Spleen (tissue), 13 donors: ENCODE measurements at places on chromosomes 3 and 15. TPM values are rescaled to one million over a fixed set of nuclear protein-coding genes. Genes with fewer than 3 reads are reported as not detected.
A peak's percentile ranks its signal among the peaks of the same experiment; 100 is the strongest.

GOLGA6L9 gene
- total RNA-seq, result 4.3 TPM

GRCh38 chr15:51310064-51310463 lies 28.3 kb downstream of the CYP19A1 start:
- DNase-seq, result no peak
- no peaks in the 10 kb centered on the region for H3K36me3 ChIP-seq
- peaks cover 26% of the 10 kb centered on the region for H3K4me1 ChIP-seq
- peaks cover 4% of the 10 kb centered on the region for H3K27me3 ChIP-seq
- H3K4me3 ChIP-seq, result no peak overlapping the region

ADAMTS17 gene
- total RNA-seq, result 8.5 TPM

GRCh38 chr15:101045236-101045646 lies 126.1 kb downstream of the LRRK1 start:
- H3K27me3 ChIP-seq, result no peaks in the 10 kb centered on the region
- no peak overlapping the region for H3K4me3 ChIP-seq
- DNase-seq, result peak; percentile 42
- H3K36me3 ChIP-seq, result peaks cover 46% of the 10 kb centered on the region

ITGA11 gene
- total RNA-seq, result 9.4 TPM

NTRK3 gene
- 3.0 TPM for total RNA-seq

- H3K27ac ChIP-seq, result no peak overlapping the region
- no peaks in the 10 kb centered on the region for H3K36me3 ChIP-seq
- H3K4me1 ChIP-seq, result no peaks in the 10 kb centered on the region
- no peak for DNase-seq
These were observed 86.8 kb downstream of the FSIP1 start for GRCh38 chr15:39695793-39696192.

ZIC1 gene
- not detected for total RNA-seq

PLD1 gene
- 74.3 TPM for total RNA-seq

GRCh38 chr3:179391906-179392305 lies 44.4 kb downstream of the MFN1 start:
- peaks cover 6% of the 10 kb centered on the region for H3K4me1 ChIP-seq
- peaks cover 45% of the 10 kb centered on the region for H3K36me3 ChIP-seq
- H3K27me3 ChIP-seq, result no peaks in the 10 kb centered on the region
- H3K27ac ChIP-seq, result no peak overlapping the region
- H3K4me3 ChIP-seq, result no peak overlapping the region
- no peak for DNase-seq

DNA sequence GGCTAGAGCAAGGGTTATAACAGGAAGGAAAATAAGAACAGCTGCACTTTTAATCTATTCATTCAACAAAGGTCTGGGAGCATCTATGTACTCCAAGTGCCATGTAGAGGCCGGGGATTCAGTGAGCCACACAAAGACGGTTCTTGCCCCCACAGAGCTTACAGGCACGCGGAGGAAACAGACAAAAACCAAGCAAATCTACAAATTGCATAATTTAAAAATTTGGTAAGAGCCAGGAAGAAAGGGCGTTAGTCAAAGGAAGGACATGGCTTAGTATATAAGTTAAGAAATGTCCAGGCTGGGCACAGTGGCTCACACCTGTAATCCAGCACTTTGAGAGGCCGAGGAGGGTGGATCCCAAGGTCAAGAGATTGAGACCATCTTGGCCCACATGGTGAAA lies 10.4 kb upstream of the GREM1 start:
- no peak overlapping the region for H3K27ac ChIP-seq
- H3K4me1 ChIP-seq, result no peaks in the 10 kb centered on the region
- no peak overlapping the region for H3K4me3 ChIP-seq
- no peaks in the 10 kb centered on the region for H3K36me3 ChIP-seq

- peak overlapping the region; percentile 97 for H3K27ac ChIP-seq
- no peaks in the 10 kb centered on the region for H3K36me3 ChIP-seq
- peaks cover 31% of the 10 kb centered on the region for H3K4me1 ChIP-seq
- H3K4me3 ChIP-seq, result peak overlapping the region; percentile 86
- H3K27me3 ChIP-seq, result no peaks in the 10 kb centered on the region
These were observed 31.3 kb upstream of the TCF12 start for GRCh38 chr15:56886932-56887781.

SERINC4 gene
- total RNA-seq, result not detected

ADGRG7 gene
- total RNA-seq, result not detected

DNA sequence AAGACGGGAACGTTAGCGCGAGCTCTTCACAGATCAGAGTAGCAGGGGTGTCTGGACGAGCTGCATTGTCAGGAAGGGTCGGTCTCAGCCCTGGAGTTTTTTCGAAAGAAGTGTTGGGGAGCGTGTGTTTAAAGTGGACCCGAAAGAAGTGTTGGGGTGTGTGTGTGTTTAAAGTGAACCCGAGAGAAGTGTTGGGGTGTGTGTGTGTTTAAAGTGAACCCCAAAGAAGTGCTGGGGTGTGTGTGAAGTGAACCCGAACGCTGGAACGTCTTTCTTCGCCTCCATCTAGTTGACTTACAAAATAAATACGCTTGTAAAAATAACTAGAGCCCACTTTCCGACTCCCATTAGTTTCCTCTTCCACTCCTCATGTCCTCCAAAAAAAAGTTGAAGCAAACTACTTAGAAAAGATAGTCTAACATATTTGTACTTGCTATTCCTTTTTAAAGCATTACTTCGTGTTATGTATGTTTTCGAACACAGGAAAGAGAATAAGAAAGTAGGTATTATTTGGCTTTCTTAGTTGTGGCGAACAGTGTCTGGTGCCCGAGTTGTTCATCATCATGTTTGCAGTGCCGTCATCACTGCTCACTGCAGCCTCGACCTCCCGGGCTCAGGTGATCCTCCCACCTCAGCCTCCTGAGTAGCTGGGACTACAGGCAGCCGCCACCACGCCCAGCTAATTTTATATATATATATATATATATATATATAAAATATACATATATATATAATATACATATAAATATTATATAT lies 1.0 kb downstream of the LRCH3 start:
- H3K27me3 ChIP-seq, result no peaks in the 10 kb centered on the region
- peak overlapping the region; percentile 86 for H3K4me3 ChIP-seq
- H3K27ac ChIP-seq, result peak overlapping the region; percentile 99
- no peak for DNase-seq

GRCh38 chr3:147099076-147099475 lies 307.3 kb downstream of the ZIC4 start:
- no peaks in the 10 kb centered on the region for H3K27me3 ChIP-seq
- no peak overlapping the region for H3K27ac ChIP-seq
- H3K36me3 ChIP-seq, result no peaks in the 10 kb centered on the region
- H3K4me1 ChIP-seq, result no peaks in the 10 kb centered on the region
- no peak for DNase-seq

- no peak for DNase-seq
- H3K36me3 ChIP-seq, result no peaks in the 10 kb centered on the region
- no peak overlapping the region for H3K4me3 ChIP-seq
- no peak overlapping the region for H3K27ac ChIP-seq
These were observed 58.5 kb upstream of the LPP start for GRCh38 chr3:188095431-188095830.

CYP8B1 gene
- total RNA-seq, result not detected

- H3K27ac ChIP-seq, result no peak overlapping the region
- no peaks in the 10 kb centered on the region for H3K36me3 ChIP-seq
- no peak for DNase-seq
- peaks cover 21% of the 10 kb centered on the region for H3K4me1 ChIP-seq
- no peak overlapping the region for H3K4me3 ChIP-seq
- H3K27me3 ChIP-seq, result no peaks in the 10 kb centered on the region
These were observed 230.6 kb upstream of the CTNNB1 start for GRCh38 chr3:40968666-40969065.

DNA sequence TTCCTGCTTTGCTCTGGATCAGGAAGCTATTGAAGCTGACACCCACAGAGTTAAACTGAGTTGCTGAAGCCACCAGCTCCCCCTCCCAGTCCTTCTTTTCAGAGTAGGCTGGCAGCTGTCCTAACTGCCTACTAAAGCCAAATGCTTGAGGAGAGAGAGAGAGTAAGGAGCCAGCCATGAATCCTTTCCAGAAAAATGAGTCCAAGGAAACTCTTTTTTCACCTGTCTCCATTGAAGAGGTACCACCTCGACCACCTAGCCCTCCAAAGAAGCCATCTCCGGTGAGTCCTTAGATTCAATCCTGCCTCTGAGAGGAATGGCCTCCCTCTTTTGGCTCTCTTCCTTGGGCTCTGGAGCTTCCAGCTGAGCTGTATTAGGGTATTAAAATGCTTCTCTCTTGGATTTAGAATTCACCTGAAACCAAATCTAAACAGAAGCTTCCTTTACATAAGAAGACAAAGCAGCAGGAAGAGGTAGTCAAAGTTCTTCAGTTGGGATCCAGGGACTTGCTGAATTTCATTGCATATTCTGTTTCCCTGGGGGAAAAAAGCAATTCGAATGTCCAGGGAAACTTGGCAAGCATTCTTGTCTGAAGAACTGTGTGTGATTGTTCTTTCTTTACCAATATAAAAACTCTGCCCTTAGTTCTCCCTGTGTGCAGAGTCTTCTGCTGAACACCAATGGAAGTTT lies at the start of gene SLC15A2:
SLC15A2 (plus strand) TSS at position 101 of the 690 bp plus-strand sequence; CDS start at position 177, 76 bp downstream.
- no peaks in the 10 kb centered on the region for H3K27me3 ChIP-seq
- no peaks in the 10 kb centered on the region for H3K4me1 ChIP-seq
- H3K36me3 ChIP-seq, result no peaks in the 10 kb centered on the region
- no peak within 1 kb of the TSS for H3K27ac ChIP-seq
- no peak within 1 kb of the TSS for H3K4me3 ChIP-seq

DNA sequence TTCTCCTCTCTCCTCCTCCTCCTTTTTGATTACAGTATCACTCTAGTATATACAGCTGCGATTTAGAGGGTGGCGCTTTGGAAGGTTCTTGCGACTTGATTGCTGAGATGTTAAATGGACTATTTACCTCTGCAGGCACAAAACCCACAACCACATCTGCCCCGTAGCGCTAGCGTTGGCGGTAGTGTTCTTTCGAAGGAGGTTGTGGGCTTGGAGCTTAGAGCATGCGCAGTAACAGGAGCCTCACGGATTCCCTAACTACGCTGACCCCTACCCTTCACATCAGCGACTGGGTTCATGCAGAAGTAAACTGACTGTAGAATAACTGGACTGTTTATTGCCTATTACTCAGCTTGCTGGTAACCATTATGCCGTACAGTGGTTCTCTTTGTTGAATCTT lies 58.0 kb downstream of the CGGBP1 start:
- no peak overlapping the region for H3K27ac ChIP-seq
- no peak overlapping the region for H3K4me3 ChIP-seq
- no peak for DNase-seq
- H3K4me1 ChIP-seq, result peaks cover 27% of the 10 kb centered on the region

DNA sequence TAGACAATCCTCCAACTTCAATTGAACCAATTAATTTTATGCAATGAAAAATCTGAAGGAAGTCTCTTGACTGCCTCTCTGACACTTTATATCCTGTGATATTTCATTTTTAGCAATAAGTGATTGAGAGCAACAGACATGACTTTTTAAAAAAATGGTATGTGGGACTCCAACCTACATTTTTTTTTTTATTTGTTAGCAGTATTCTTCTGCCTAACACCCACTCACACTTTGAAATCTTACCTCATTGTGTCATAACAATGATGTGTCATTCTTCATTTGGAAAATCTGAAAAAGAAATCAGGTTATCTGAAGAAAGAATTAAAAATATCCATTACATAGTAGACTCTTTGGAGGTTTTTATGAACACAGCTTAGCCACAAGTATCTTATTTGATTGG lies 541.3 kb upstream of the KCNMB2 start:
- no peak for DNase-seq
- H3K4me1 ChIP-seq, result peaks cover under 1% of the 10 kb centered on the region
- no peak overlapping the region for H3K27ac ChIP-seq
- no peaks in the 10 kb centered on the region for H3K36me3 ChIP-seq
- no peaks in the 10 kb centered on the region for H3K27me3 ChIP-seq

TERC gene
- total RNA-seq, result 7.3 TPM

REC114 gene
- not detected for total RNA-seq
